ENCODE measurements at places on chromosomes 2 and 18.
A peak's percentile ranks its signal among the peaks of the same experiment; 100 is the strongest.

- DNase-seq: no peak
Observed at GRCh38 chr2:113233593-113234550, 44.8 kb downstream of the PAX8 start.

DNA sequence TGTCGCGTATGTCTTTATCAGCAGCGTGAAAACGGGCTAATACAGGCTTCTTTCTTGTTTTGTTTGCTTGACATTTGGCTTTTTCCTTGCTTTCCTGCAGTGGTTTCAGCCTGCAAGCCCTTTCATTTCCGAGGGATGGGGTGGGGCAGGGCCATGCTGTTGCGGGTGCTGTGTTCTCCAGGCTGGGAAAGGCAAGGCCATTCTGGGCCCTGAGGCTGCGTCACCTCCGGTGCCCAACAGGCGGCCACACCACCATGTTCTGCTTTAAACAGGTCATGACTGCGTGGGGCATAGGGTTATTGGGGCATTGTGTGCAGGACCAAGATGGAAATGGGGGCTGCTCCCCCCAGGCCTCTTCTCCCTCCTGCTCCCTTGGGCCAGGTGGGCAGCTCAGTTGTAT lies 38.6 kb upstream of the PLB1 start:
- no peak for DNase-seq

GRCh38 chr18:211582-211981 lies 53.2 kb downstream of the USP14 start:
- DNase-seq: no peak

GRCh38 chr2:74250189-74250631 lies 51.8 kb downstream of the MTHFD2 start:
- DNase-seq: peak; percentile 59

- no peak for DNase-seq
Observed at GRCh38 chr2:158741625-158742024, 53.5 kb upstream of the DAPL1 start.

DNA sequence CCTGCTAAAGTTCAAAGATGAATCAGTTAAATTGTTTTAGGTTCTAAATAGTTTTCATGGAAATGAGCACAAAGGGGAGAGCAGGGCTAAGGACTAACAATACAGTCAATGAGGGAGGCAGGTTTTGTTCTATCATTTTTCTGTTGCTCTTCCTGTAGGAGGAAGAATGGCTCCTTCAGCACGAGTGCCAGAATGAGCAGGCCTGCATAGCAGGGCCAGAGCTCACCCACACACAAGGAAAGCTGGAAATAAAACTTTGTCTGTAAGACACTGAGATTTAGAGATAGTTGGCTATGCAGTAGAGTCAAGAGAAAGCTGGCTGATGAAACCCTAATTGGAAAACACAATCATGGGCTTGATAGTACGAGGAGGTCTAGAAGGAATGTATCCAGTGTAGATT lies 313.3 kb downstream of the MBD2 start:
- no peak for DNase-seq

GRCh38 chr2:189613077-189613636 lies 32.6 kb upstream of the SLC40A1 start:
- DNase-seq: no peak

DNA sequence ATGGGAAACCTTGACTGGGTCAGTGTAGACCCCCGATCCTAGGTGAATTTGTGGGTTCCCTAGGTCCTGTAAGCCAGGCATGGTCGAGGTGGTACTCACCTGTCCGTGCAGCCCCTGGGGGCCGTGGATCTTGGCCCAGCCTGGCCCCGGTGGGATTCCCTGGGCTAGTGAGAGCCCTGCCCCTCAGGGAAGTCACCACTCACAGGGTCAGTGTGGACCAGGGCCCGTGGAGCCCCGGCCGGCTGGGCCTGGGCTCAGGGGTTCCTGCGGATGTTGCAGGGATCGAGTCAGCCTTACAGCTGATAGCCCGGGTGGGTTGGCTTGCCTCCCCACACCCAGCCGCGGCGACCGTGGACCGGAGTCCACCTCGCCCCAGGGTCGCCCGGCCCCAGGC lies 528 bp downstream of the ATG9A start:
- no peak for DNase-seq

- no peak for DNase-seq
Observed at GRCh38 chr2:19776941-19777514, 124.8 kb downstream of the TTC32 start.

GRCh38 chr2:207813942-207814341 lies 44.2 kb upstream of the FZD5 start:
- no peak for DNase-seq

- no peak for DNase-seq
Observed at GRCh38 chr18:45103319-45104048, 422.8 kb downstream of the SETBP1 start.

DNA sequence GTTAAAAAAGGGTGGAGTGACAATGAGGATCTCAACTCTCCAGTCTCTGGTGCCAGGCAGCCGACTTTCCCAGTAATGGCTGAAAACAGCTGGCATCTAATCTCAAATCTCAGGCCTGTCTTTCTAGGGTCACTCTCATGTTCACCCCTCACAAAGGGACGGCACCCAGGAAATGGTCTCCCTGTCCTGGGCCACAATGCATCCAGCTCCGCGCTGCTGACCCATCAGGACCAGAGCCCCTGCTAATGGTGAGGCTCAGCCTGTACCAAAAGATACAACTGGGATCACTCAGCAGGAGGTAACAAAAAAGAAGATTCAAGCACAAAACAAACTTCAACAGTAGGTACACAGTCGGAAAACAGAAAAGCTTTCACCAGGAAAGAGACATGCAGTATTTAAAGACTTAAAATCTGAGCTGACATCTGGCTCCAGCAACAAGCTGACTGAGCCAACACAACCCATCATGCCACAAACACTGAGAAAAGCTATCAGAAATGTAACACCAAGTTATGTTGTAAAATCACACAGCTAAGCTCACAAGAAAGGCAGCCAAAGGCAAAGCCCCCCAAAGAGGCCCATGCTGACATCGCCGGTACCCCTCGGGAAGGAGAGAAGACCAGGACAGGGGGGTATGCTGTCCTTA lies 13.6 kb upstream of the KIDINS220 start:
- DNase-seq: no peak

DNA sequence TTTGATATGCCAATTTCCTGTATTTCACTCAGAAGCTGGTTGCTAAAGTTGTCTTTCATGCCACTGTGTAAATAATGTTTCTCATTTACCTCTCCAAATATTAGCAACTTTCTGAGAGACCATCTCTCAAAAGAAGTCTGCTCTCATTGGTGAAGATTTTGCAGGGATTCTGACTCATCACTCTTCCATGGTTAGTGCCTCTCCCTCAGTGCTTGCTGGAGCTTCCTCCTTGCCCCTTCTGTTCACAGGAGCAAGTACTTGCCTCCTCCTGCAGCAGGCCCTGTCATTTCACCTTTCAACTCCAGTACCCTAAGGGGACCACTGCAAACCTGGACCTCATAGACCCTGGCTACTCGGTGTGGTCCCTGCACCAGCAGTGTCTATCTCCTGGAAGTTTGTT lies 168.8 kb downstream of the ZNF385B start:
- no peak for DNase-seq

- no peak for DNase-seq
Observed at GRCh38 chr2:67289921-67290371, 107.2 kb upstream of the ETAA1 start.

- DNase-seq: no peak
Observed at GRCh38 chr2:111054791-111055691, 65.7 kb upstream of the BCL2L11 start.

GRCh38 chr18:9475643-9476591 lies 604 bp downstream of the RALBP1 start:
- no peak for DNase-seq

DNA sequence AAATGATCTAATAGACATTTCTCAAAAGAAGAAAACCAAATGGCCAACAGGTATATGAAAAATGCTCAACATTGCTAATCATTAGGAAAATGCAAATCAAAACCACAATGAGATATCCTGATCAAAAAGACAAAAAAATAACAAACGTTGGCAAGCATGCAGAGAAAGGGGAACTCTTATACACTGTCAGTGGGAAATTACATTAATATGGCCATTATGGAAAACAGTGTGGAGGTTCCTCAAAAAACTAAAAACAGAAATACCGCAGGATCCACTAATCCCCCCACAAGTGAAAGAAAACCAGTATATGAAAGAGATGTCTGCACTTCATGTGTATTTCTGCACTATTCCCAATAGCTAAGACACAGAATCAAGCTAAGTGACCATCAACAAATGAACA lies 57.7 kb upstream of the CTIF start:
- DNase-seq: no peak

- DNase-seq: no peak
Observed at GRCh38 chr2:56580242-56580641, 396.5 kb downstream of the CCDC85A start.

DNA sequence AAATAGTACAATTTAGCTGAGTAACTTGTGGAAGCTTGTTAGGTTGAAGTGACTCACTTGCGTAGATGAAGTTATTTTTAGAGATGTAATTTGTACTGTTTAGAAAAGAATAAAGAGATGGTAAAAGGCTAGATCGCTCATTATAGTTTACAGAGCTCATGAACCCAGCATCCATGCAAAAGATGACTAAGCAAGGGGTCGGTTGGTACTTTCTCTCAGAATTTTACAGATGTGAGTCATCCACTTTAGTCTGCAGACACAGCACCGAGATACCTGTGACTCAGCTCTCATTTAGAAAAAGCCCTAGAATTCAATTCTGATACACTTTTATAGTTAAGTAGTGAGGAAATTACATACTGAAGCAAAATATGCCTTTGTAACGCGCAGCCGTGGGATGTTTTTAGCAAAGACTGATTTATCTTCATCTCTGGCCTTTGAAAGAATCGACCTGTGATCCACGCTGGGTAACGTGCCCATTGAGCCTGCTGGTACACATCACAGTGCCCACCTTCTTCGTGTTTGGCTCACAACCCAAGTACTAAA lies 116.5 kb upstream of the FOSL2 start:
- DNase-seq: no peak

- DNase-seq: no peak
Observed at GRCh38 chr2:172962824-172963223, 112.8 kb upstream of the MAP3K20 start.

GRCh38 chr2:215746226-215746886 lies 267.0 kb downstream of the MREG start:
- DNase-seq: no peak

DNA sequence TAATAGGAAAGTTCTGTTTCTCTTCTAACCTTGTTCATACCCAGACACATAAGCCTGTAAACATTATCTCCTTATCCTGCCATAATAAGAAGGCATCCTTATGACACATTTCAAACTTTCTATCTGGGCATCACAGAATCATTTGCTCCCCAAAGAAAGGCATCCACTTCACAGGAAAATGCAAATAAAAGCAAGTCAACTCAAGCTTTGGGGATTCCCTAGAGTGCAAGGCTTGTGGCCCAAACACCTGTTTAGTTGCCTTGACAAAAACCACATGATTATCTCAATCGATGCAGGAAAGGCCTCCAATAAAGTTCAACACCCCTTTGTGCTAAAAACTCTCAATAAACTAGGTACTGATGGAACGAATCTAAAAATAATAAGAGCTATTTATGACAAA lies 195.7 kb upstream of the GALNT5 start:
- DNase-seq: no peak

DNA sequence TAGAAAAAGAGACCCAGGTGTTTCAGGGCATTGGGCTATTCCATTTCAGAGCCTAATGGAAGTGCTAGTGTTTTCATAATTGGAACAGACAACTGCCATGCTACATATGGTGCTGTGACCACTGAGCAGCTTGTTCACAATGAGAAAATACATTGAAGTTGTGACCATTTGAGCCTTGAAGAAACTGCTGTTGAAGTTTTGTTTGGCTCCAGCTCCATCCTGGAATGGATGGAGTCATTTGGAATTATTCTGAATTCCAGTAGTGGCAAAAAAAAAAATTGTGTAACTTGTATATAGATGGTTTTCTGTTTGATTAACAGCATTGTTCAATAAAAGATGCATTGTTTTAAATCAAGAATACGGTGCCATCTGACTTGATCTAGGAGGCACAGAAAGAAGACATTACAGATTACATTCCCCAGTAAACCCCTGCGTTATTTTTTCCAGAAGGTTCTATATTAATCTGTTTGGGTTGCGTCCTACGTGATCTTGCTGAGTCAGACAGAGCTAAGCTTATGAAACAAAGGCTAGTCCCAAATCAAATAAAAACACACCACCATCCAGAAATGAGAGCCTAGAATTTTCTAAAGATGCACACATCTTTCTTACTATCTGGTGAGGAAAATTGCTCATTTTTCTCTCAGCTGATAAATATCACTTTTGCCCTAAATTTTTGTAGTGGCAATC lies 19.2 kb downstream of the FMNL2 start:
- DNase-seq: no peak

DNA sequence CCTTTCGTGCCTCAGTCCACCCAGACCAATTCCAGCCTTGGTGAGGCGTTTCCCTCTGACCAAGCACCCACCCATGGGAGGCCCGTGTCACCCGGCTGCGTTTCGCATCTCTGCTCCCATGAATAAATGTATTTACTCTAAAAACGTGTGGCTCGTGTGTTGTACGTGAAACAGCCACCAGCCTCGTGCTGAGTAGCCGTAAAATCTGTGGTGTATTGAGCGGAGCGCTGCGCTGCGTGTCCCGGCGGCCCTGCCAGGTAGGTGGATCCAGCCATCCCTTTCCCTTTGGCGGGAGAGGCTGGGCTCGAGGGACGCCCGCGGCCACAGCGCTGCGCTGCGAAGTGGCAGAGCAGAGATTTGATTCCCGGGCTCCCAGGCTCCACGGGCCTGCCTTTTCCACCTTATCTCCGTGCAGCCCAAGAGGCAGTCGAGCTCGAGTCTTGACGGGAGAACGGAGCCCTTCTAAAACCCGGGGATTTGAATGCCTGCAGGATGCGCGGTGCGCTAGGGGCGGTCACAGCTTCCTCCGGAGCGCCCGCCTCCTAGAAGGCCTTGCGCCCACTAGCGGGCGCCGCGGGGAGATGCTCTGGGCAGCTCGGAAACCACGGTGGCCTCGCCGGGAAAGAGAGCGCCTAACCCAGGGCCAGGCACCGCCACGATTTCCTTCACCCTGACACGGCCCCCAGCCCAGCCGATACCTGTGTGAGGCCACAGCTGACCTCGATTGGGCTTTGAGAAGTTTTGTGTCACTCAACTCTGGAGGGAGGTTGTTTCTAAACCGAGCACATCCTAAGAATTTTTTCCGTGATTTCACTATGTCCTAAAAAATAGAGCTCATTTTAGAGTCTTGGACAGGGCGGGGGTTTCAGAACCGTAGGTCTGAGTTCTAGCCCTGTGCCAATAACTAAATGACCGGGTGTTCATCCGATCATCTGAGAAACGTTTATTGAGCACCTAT lies 3.9 kb upstream of the PSMD1 start:
- DNase-seq: peak; percentile 88
